Foreskin melanocyte (primary cell): ENCODE measurements at places on chromosomes 1 and 21.
A peak's percentile ranks its signal among the peaks of the same experiment; 100 is the strongest.

DNA sequence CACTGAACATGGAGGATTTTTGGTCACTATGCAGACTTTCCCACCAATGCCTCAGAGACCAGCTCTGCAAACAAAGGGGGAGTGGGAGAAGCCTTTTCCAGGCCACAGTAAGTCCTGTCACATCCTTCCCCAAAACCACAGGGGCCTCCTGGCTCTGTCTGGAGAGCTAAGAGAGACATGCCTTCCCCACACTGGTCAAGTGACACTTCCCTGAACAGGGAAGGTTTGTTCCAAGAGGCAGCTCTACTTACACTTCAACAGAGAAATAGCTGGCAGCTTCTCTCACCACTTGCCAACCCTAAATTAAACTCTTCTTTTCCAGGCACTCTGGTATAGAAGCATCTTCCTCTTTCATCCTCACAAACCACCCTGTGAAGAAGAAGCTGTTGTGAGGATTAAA, 39.7 kb downstream of the EDN2 start:
- DNase-seq = no peak

GRCh38 chr1:184892116-184892515, 82.2 kb downstream of the NIBAN1 start:
- no peak for DNase-seq

- DNase-seq = peak; percentile 56
Measured at GRCh38 chr1:19918057-19918456, 5.4 kb downstream of the PLA2G2E start.

GRCh38 chr1:28062806-28063205, 25.6 kb downstream of the EYA3 start:
- DNase-seq = no peak

DNA sequence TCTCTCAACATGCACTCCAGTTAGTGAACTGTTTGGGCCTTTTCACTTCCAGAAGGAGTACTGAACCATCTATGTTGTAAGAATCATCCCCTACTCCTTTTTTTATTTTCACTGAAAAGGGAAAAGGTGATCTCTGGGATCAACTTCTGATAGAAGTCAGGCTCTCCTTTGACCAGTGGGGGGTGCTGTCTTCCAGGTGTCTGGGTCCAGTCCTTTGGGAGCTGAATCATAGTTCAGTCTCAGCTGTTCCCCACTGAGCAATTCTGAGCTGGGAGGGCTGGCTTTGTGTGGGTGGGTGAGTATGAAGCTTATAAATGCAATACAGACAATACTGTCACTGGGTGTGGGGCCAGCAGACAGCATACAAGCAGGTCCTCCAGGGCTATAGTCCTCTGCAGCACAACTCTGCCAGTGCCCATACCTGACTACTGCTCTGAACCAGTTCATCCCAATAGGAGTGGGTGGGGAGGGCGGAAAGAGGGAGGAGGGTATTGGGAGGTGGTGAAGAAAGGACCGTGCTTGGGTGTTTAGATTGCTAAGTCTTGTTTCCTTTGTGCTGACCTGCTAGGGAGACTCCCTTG, 12.5 kb upstream of the SARS1 start:
- DNase-seq = peak; percentile 40

DNA sequence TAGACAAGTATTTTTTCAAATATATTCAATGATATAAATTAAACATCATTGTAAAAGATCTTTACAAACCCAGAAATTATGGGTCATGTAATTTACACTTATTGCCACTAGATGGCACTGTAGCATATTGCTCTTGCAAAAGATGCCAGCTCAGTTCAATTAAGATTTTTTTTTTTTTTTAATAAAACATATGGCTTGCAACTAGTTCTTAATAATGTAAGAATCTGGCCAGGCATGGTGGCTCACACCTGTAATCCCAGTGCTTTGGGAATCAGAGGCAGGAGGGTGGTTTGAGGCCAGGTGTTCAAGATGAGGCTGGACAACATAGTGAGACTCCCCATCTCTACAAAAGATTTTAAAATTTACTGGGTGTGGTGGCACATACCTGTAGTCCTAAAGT, 49.4 kb upstream of the DESI2 start:
- peak; percentile 23 for DNase-seq

GRCh38 chr1:9472386-9473031, 66.8 kb upstream of the SLC25A33 start:
- no peak for DNase-seq

GRCh38 chr1:239067058-239067457, 319.3 kb upstream of the CHRM3 start:
- no peak for DNase-seq

GRCh38 chr21:24897883-24898282, 709.4 kb downstream of the MRPL39 start:
- DNase-seq = no peak

DNA sequence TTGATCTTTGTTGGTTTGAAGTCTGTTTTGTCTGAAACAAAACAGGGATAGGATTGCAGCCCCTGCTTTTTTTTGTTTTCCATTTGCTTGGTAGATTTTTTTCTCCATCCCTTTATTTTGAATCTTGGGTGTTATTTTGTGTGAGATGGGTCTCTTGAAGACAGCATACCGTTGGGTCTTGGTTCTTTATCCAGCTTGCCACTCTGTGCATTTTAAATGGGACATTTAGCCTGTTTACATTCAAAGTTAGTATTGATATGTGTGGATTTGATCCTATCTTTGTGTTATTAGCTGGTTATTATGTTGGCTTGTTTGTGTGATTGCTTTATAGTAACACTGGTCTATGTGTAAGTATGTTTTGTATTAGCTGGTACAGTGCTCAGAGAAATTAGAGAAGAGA, 40.9 kb downstream of the GIPC2 start:
- DNase-seq = no peak

GRCh38 chr21:42556476-42556875, 42.8 kb downstream of the SLC37A1 start:
- no peak for DNase-seq

DNA sequence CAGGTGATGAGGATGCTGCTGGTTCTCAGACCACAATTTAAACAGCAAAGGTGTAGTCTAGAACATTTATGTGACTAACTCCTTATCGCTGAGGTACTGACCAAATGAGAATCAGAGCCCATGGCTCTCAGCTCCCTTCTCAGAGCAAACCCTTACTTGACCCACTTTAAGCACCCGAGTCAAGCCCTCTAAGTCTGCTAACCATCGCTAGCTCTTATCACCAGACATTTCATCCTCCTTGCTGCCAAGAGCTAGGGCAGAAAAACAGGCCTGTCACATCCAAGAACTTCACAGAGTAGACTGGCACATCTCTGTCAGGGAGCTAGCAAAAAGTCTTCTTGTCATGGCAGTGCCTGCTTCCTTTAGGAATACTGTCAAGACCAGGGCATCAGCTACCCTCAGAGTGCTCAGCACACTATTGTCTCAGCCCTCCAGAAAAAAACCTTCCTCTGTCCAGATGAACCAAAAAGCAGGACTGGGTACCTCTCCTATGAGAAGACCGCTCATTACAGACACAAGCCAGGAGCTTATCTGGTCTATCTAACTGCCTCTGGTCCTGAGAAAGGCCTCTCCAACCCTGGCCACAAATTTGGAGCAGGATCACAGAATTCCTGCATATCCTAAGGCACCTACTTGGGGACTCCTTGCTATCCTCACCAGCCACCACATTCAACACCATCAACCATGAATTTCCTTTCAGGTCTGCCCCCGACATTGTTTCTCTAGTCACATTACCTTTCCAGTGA, 26.2 kb downstream of the ERI3 start:
- DNase-seq = no peak

DNA sequence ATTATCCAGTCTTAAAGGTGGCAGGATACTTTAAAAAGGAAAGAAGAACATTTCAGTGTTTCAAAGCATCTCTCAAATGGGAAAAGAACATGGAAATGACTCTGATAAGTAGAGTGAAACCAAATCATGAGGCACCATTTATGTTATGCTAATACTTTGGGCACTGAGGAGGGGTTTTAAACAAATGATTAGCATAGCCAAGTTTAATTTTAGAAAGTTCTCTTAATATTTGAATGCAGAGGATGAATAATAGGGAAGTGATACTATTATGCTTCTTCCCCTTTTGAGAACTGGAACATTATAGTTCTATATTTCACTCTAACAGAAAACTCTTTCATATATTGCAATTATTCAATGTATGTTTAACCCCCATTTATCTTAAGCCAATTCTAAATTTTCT, 1181.9 kb upstream of the PRMT6 start:
- no peak for DNase-seq

GRCh38 chr1:6603915-6604558, 1.4 kb upstream of the KLHL21 start:
- peak; percentile 64 for DNase-seq

GRCh38 chr1:106780806-106781569, 275.5 kb upstream of the PRMT6 start:
- no peak for DNase-seq

GRCh38 chr1:169561692-169562091, 24.6 kb downstream of the F5 start:
- DNase-seq = no peak

GRCh38 chr1:183205196-183205781, 19.2 kb downstream of the LAMC2 start:
- DNase-seq = no peak

DNA sequence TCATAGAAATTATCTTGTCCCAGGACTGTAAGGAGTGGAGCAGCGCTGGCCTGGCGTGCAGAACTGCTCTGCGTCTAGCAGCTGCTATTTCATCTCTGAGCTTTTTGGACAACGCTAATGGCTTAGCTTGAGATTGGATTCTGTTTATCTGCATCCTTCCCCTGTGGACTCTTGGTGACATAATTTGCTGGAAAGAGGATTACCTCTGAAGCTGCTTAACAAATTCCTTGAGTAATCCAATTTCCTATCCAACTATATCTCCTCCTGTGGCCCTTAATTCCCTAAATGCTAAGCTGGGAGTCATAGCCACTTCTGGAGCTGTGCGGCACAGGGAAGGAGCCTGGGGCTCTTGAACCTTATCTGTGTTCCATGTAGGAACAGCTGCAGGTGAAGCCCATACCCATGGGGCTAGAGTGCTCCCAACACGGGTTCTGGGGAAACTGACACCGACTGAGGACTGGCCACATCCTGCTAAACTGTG, 43.2 kb downstream of the IL6R start:
- DNase-seq = no peak

DNA sequence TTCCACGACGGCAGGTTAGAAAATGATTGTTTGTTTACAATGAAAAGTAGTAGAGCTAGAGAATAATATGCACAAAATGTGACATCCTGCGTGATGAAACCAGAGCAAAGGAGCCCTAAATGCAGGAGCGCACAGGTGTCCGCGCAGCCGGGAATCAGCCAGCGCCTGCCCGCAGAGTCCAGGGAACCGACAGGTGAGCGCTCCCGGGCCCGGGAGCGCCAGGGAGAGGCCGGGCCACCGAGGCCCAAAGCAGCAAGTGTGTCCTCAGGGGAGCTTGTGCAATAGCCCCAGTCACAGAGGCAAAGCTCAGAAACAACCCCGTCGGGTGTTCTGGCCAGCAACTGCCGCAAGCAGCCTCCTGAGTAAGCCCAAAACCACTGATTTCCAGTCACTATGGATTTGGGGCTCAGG, 789 bp upstream of the GALE start:
- no peak for DNase-seq

DNA sequence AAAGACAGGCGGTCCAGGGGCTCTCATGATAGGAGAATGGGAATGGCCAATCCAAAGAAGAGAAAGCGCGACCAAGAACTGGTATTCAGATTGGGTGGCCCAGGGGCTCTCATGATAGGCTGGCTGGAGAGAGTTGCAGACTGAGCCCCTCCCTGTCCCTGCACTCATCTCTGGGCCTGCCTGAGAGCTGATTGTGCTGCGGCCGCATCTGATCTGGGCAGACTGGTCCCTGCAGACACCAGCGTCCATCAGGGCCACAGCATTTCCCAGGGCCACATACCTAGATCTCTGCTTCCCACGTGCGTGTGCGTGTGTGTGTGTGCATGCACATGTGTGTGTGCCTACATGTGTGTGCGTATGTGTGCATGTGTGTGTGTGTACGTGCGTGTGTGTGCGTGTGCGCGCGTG, 30.4 kb upstream of the MAN1C1 start:
- DNase-seq = no peak

DNA sequence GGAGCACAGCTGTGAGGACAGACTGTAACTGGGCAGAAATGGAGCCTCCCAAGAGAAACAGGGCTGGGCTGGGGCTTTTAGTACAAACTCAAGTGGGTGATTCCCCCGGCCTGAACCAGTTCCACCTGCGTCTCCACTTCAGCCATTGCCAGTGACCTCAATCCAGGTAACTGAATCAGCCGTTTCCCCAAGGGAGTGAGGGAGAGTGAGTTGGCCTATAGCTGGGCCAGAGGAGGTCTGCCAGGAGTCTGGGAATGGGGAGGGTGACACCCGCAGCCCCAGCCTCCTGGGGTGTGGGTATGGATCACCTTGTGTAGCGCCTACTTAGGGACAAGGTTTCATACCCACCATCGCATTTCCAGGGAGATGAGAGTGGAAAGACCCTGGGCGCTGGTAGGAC, 8.5 kb downstream of the SLC26A9 start:
- DNase-seq = no peak

- no peak for DNase-seq
Measured at GRCh38 chr1:228514421-228514820, 27.2 kb downstream of the RNF187 start.

- DNase-seq = no peak
Measured at GRCh38 chr1:99781798-99782197, 15.4 kb upstream of the FRRS1 start.

- no peak for DNase-seq
Measured at GRCh38 chr1:76659171-76659940, 207.9 kb upstream of the ST6GALNAC5 start.
